ENCODE measurements at places on chromosomes 6 and 20.
A peak's percentile ranks its signal among the peaks of the same experiment; 100 is the strongest.

- no peak for DNase-seq
Measured at GRCh38 chr20:44017905-44018258, 103.2 kb downstream of the TOX2 start.

DNA sequence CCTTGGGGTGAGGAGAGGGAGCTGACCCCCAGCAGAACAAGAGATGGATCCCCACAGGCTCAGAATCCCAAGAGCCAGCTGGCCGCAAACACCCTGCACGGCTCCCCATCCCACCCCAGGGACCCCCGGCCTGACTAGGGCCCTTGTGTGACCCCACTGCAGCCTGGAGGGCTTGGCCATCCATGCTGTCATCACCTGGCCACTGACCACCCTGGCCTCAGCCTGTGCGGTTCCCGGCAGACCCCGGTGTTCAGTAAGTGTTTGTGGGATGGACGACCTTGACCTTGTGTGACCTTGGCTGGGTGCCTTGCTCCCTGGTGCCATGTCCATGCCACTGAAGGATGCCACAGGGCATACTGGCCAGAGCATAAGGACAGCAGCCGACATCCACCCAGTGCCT lies 328.3 kb downstream of the TAF4 start:
- DNase-seq, result no peak

DNA sequence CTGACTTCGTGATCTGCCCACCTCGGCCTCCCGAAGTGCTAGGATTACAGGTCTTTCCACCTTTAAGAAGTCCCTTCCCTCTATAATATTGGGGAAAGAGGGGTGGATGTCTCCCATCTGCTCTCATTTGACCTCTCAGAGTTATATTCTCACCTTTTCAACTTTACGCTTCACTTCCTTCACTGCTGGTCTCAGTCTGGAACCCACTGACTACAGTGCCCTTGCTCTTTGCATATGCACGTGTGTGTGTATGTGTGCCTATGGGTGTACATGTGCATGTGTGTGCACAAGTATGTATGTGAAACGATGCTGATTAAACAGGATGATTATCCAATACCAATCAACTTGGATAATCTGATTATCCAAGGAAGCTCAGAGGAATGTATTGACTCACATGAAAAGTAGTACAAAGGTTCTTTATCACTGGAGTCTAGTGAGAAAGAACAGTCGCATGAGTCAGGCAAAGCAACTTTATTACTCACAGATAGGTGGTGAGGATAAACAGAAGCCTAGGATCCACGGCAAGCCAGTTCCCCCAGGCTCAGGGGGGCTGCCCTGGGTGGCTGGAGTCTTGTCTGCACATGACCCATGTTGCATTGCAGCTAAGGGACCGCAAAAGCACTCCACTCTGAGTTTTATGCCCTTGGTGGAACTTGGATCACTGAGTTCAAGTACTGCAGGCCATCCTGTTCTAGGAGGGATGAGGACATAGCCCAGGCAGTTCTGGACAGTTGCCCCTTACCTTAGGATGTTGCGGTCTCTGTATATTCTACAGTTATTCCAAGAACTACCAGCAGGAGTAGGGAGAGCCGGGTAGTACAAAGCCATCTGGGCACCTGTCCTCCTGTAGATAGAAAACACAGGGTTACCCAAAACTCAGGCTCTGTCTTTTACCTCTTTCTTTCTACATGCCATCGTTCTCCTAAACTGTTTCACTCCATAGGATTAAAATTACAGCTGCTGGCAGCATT lies 50.9 kb downstream of the SNRNP48 start:
- peak; percentile 16 for DNase-seq

GRCh38 chr20:2946988-2947961 lies 74.0 kb downstream of the PTPRA start:
- no peak for DNase-seq

- DNase-seq, result no peak
Measured at GRCh38 chr6:12421596-12421995, 131.4 kb downstream of the EDN1 start.

DNA sequence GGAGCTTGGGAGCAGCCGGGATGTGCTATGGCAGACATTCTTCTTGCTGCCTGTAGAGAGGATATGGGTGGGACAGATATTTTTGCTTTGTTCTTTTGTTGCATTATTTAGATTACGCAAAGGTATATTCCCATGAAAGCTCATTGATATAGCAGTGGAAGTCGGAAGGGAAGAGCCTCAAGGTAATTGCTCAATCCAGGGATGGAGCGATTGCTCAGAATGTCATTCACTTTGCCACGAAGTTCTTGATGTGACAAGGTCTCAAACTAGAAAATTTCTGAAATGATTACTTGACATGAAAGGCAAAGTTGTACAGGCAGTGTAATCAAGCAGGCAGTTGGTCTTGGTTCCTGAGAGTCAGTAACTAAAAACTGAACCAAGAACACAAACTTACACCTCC lies 615.6 kb upstream of the CDH4 start:
- no peak for DNase-seq

- no peak for DNase-seq
Measured at GRCh38 chr6:105728995-105729394, 326.1 kb upstream of the PREP start.

DNA sequence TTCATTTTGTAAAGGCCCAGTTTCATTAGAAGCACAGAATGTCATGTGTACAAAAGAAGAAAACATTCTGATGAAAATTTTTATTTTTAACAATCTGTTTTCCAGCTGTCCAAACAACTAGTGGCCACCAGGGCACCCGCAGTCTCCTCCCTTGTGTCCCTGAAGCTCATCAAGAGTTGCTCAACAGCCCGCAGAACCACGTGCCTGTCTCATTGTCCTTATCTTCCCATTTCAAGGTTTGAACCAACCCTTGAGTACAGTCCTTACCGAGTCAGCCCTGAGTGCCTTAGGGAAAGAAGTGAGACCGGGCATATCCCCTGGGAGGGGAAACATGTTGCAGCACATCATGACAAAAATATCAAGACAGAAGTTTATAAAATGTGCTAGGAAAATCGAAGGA lies 15.9 kb upstream of the ZNF133 start:
- peak; percentile 23 for DNase-seq

DNA sequence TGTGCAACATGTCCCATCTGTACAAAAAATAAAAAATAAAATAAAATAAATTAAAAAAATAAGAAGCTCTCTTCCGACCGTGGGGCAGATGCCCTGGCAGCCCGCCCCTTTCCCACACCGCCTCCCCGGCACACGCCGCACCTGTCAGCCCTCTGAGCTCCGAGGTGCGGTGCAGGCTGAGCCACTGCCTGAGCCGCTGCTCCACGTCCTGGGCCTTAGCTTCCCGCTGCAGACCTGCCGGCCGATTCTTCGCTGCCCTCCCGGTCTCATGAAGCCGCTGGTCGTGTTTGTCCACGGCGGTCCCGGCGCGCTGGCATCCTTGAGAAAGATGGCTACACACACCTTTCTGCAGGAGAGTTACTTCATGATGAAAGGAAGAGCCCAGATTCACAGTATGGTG lies 10.7 kb upstream of the CLPSL2 start:
- DNase-seq, result no peak

- DNase-seq, result no peak
Measured at GRCh38 chr6:151974061-151974617, 166.7 kb downstream of the ESR1 start.

- DNase-seq, result no peak
Measured at GRCh38 chr20:31840906-31841816, 4.2 kb downstream of the FOXS1 start.

All from RKO (cell line).